ENCODE measurements at places on chromosomes 12 and 14.

- peak; percentile 41 for DNase-seq
These were observed 965.5 kb downstream of the TMEM121 start for GRCh38 chr14:106491851-106492250.

GRCh38 chr12:124631681-124632256 lies 64.4 kb upstream of the NCOR2 start:
- DNase-seq: no peak

DNA sequence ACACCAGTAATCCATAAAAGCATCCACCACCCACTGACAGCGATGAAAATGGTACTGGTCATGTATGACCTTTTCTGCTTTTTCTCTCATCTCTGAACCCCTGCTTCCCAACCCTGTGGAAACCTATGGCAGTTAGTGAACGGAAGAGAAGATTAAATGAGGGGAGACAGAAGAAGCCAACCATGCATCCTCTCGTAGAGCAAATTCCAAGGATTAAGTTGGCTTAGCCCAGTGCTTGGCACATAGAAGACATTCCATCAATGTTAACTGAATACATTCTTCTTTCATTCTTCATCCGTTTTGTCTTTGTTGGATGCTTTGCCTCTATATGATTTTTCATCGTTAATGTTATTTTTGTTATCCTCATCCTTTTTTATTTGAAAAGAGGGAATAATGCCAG lies 339.7 kb upstream of the FLRT2 start:
- no peak for DNase-seq

DNA sequence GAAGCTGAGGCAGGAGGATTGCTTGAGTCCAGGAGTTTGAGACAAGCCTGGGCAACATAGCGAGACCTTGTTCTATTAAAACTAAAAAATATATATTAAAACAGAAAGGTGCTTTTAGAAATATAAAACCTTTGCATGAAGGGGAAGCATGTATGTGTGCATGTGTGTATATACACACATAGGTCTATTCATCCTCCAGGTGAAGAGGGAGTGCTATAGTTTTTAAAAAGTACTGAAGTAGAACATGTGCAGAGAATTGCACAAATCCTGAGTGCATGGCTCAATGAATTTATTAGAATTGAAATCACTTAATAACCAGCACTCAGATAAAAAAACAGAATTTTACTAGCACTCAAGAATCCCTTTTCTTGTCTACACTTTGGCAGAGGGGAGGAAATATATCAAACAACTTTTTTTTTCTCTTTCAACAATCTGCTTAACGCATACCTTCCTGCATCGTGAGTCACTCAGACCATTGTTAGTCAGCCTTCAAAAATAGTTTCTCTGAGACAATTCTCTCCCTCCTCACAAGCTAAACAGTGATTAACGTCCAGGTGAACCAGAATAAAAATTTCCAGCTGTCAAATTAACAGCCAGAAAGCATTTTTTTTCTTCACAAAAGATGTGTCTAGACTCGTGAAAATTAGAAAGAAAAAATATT lies 17.7 kb upstream of the NEDD1 start:
- no peak for DNase-seq

- no peak for DNase-seq
These were observed 3.4 kb upstream of the GPR19 start for GRCh38 chr12:12699345-12699744.

- DNase-seq: peak; percentile 99
These were observed at the start of gene GTF2A1 for GRCh38 chr14:81220830-81221578. GTF2A1 (minus strand) TSS chr14:81220959; CDS start chr14:81220518, 441 bp downstream.

- DNase-seq: no peak
These were observed 86.3 kb downstream of the EML5 start for GRCh38 chr14:88706425-88706824.

- DNase-seq: no peak
These were observed 11.7 kb downstream of the SLC38A4 start for GRCh38 chr12:46814143-46814542.

GRCh38 chr12:43214166-43214565 lies 337.8 kb downstream of the ADAMTS20 start:
- DNase-seq: no peak

- DNase-seq: peak; percentile 64
These were observed 3.6 kb upstream of the BATF start for GRCh38 chr14:75518625-75519024.
